WTC11 (cell line): ENCODE measurements at places on chromosomes 12 and 14. TPM values are rescaled to one million over a fixed set of nuclear protein-coding genes. Genes with fewer than 3 reads are reported as not detected.

DNA sequence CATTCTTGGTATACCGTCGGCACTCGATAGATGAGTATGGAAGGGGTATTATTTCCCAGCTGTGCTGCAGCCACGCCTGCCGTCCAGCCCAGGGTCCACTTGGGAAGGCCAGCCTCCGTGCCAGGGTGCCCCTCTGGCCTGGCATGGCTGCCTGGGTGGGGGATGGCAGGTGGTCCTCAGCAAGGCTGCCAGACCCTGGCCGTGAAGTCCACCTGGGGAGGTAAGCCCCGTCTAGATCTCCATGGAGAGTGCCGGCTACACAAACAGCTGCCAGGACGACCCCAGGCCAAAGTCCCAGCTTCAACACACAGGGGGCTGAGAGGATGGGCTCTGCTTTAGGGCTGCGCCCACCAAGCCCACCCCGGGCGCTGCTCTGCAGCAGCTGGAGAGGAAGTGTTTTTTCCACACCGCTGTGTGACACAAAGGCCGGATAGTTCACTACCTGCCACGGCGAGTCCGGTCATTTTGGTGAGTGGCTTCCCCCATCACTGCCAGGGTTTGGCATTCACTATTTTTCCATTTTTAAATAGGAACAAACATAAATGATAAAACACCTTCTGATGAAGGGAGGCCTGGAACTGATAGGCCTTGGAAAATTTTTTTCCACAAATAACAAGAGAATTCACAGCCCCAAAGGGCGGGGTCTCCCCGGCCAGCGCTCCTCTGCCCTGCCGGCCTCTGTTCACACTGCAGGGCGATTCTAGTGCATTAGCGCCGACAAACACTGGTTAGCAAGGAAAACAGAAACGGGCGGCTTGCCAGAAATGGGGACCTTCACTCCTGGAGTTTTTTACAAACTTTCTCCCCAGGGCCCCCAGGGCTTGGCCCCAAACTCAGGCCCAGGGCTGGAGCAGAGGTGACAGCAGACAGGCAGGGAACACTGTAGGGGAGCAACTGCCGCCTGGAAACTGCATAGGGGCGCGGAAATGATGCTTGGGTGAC is 161.5 kb downstream of the CALM1 start:
- no peak overlapping the region for H3K27ac ChIP-seq
- no peaks in the 10 kb centered on the region for H3K36me3 ChIP-seq
- no peak for DNase-seq

DNA sequence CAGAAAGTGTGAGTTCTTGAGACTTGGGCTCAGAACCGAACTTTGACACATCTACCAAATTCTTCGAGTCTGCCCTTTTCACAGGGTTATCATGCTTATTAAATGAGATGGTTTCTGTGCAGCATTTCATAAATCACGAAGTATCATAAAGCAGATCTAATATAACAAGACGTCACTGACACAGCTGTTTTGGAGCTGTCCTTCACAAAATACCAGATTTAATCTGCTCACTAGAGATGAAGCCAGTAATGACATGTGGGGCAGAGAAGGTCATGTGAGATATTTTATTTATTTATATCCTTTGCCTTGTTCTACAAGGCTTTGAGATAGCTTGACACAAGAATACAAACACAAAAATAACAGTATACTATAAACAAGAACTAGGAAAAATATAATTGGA is 127.0 kb downstream of the RPAP3 start:
- no peaks in the 10 kb centered on the region for H3K27me3 ChIP-seq
- no peaks in the 10 kb centered on the region for H3K36me3 ChIP-seq

The TMTC1 gene
- 13.9 to 17.3 TPM (median 13.9 TPM) in 3 replicates for total RNA-seq

- no peaks in the 10 kb centered on the region; the same call in 1 of the 2 replicates for H3K27me3 ChIP-seq
- H3K4me3 ChIP-seq: no peak overlapping the region
- H3K27ac ChIP-seq: no peak overlapping the region
- no peaks in the 10 kb centered on the region for H3K36me3 ChIP-seq
- no peak for DNase-seq
- peaks cover 56% of the 10 kb centered on the region for H3K4me1 ChIP-seq
These were observed 152.7 kb downstream of the NTF3 start for GRCh38 chr12:5584412-5585175.

GRCh38 chr12:79454338-79454843 is 236.4 kb downstream of the PAWR start:
- no peaks in the 10 kb centered on the region for H3K27me3 ChIP-seq
- H3K36me3 ChIP-seq: no peaks in the 10 kb centered on the region
- peaks cover 32% of the 10 kb centered on the region for H3K4me1 ChIP-seq
- H3K27ac ChIP-seq: no peak overlapping the region

The REC8 gene
- 29.6 to 32.2 TPM (median 31.5 TPM) in 3 replicates for total RNA-seq

GRCh38 chr12:106039242-106039641 is 99.5 kb downstream of the NUAK1 start:
- H3K4me3 ChIP-seq: no peak overlapping the region
- no peak for DNase-seq
- no peak overlapping the region for H3K27ac ChIP-seq
- no peaks in the 10 kb centered on the region for H3K36me3 ChIP-seq
- H3K4me1 ChIP-seq: peaks cover 12% of the 10 kb centered on the region
- H3K27me3 ChIP-seq: no peaks in the 10 kb centered on the region

DNA sequence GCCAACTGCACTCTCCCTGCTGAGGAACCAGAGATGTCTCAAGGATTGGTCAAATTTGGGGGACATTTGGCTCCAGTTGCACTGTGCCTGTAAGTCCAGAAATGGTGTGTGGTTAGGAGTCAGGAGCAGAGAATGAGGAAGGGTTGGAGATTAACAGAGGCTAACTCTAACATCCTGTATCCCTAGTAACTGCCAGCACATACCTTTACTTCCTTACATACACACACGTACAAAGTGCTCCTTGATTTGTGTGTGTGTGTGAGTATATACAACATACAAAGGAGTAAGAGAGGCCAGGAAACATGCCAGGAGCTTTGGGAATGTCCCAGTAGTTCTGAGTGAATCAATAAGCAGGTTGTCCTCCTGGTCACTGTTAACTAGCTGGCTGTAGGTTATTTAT is 39.8 kb upstream of the NRXN3 start:
- no peaks in the 10 kb centered on the region for H3K36me3 ChIP-seq
- H3K27ac ChIP-seq: no peak overlapping the region
- peaks cover 11% of the 10 kb centered on the region for H3K4me1 ChIP-seq

- peaks cover 22% of the 10 kb centered on the region for H3K36me3 ChIP-seq
- H3K27me3 ChIP-seq: peaks cover 13% of the 10 kb centered on the region
- no peak overlapping the region for H3K27ac ChIP-seq
- no peak overlapping the region for H3K4me3 ChIP-seq
These were observed 77.9 kb upstream of the RFLNA start for GRCh38 chr12:124216966-124217365.

The KCNH5 gene
- total RNA-seq: 0.60 to 1.4 TPM (median 0.76 TPM) in 3 replicates

- DNase-seq: no peak
- peaks cover 52% of the 10 kb centered on the region for H3K36me3 ChIP-seq
- no peaks in the 10 kb centered on the region for H3K4me1 ChIP-seq
- no peaks in the 10 kb centered on the region for H3K27me3 ChIP-seq
- no peak overlapping the region for H3K4me3 ChIP-seq
These were observed 15.3 kb downstream of the RBM19 start for GRCh38 chr12:113950873-113951272.

The SLIRP gene
- total RNA-seq: 317 to 377 TPM (median 325 TPM) in 3 replicates

GRCh38 chr14:100071545-100071944 is 6.3 kb downstream of the EVL start:
- DNase-seq: no peak
- H3K27me3 ChIP-seq: no peaks in the 10 kb centered on the region; the same call in 1 of the 2 replicates
- H3K36me3 ChIP-seq: no peaks in the 10 kb centered on the region
- H3K27ac ChIP-seq: no peak overlapping the region

The NUAK1 gene
- total RNA-seq: 10.3 to 15.9 TPM (median 12.3 TPM) in 3 replicates

GRCh38 chr12:62865937-62866336 is 69.0 kb downstream of the PPM1H start:
- peak; percentile 54 for DNase-seq
- H3K27ac ChIP-seq: 0 out of 2 replicates have a peak overlapping the region, but pooled peaks have one; percentile 44
- peaks cover 48% of the 10 kb centered on the region for H3K4me1 ChIP-seq
- no peaks in the 10 kb centered on the region; the same call in 1 of the 2 replicates for H3K27me3 ChIP-seq
- no peak overlapping the region for H3K4me3 ChIP-seq

The TESPA1 gene
- total RNA-seq: 0.21 to 0.39 TPM (median 0.25 TPM) in 3 replicates

The LALBA gene
- total RNA-seq: not detected in 3 replicates

The OR6J1 gene
- total RNA-seq: not detected in 3 replicates

The CNIH1 gene
- total RNA-seq: 80.7 to 93.9 TPM (median 90.8 TPM) in 3 replicates

DNA sequence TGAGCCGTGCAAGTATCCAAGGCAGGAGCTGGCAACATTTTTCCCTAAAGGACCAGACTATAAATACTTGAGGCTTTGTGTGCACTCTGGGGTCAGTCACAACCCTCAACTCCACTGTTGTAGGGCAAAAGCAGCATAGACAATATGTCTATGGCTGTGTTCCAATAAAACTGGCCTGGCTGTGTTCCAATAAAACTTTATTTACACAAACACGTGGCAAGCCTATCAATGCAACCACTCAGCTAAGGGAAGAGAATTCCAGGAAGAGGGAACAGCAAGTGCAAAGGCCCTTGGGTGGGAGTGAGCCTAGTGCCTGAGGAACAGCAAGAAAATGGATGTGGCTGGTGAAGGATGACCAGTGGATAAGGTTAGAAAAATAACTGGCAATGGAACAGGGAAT is 11.3 kb upstream of the FAM181A start:
- no peak for DNase-seq
- H3K4me1 ChIP-seq: no peaks in the 10 kb centered on the region
- no peak overlapping the region for H3K27ac ChIP-seq

GRCh38 chr12:77204083-77204482 is 138.7 kb upstream of the E2F7 start:
- H3K4me3 ChIP-seq: no peak overlapping the region
- H3K27me3 ChIP-seq: no peaks in the 10 kb centered on the region
- no peaks in the 10 kb centered on the region for H3K36me3 ChIP-seq
- no peak overlapping the region for H3K27ac ChIP-seq
- peaks cover 8% of the 10 kb centered on the region for H3K4me1 ChIP-seq

DNA sequence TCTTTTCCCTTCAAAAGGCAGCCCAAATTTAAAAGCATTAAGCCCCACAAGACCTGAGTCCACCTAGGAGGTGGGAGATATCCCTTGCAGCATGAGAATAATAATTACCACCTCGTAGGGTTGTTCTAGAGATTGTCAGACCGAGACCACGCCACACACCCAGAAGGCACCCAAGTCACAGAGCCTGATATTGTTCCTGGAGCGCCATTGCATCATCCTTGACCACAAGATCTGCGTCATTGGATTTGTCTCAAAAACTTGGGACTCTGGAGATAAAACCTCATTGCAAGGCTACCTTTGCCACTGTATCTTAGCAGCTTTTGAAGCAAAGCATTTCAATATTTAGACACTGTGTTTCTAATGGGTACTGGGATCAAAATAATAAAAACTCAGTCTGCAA is 29.4 kb upstream of the PPP2R5C start:
- H3K4me3 ChIP-seq: no peak overlapping the region
- H3K36me3 ChIP-seq: no peaks in the 10 kb centered on the region
- H3K27ac ChIP-seq: no peak overlapping the region
- peaks cover 23% of the 10 kb centered on the region for H3K4me1 ChIP-seq

- no peak overlapping the region for H3K27ac ChIP-seq
- H3K4me1 ChIP-seq: peaks cover 4% of the 10 kb centered on the region; the same call in 1 of the 2 replicates
- H3K27me3 ChIP-seq: no peaks in the 10 kb centered on the region
- DNase-seq: no peak
These were observed 51.0 kb upstream of the NAP1L1 start for GRCh38 chr12:76135456-76135855.

The DBX2 gene
- 0.27 to 0.35 TPM (median 0.27 TPM) in 3 replicates for total RNA-seq

The SIRT4 gene
- 2.1 to 4.3 TPM (median 2.8 TPM) in 3 replicates for total RNA-seq
